ENCODE measurements at places on chromosomes 3 and 15.

GRCh38 chr15:65204931-65205660 lies 6.2 kb downstream of the CILP start:
- DNase-seq: no peak

- DNase-seq: no peak
Measured at GRCh38 chr3:107710851-107711250, 188.1 kb downstream of the BBX start.

DNA sequence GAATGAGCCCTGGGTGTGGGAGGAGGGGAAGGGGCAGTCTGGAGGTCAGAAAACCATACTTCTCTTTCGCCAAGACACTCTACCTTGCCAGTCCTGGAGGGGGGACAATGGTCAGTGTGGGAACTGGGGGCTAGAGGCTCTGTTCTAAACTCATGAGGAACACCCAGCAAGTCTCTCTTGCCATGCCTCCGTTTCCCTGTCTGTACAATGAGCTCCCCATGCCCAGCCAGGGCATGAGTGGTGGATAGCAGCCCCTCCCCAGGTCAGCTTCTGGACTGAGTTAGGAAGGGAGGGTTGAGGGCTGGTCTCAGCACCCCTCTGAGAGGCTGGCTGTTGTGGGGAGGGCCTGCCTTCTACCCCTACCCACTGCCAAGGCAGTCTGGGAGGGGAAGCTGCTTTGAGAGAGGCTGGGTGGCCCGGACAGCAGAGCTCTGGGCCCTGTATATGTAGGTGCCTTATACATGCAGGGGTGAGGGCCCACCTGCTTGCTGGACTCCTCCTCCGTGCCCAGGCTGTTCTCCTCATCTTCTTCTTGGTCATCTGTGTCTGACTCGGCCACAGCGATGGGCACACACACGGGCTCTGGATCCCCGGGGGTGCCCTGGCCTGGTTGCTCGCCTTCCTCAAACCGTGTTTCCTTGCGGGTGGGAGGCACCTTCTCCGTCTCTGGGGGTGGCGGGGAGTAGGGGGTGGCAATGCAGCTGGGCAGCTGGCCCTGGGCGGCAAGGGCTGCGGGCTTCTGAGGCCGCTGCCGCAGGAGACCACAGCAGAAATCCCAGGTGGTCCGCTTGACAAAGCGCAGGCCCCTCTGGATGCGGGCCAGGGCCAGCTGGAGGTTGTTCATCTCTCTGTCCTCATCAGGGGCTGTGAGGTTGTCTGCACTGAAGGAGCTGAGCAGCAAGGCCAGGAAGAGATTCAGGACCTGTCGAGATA lies 68.8 kb downstream of the SCN5A start:
- no peak for DNase-seq

DNA sequence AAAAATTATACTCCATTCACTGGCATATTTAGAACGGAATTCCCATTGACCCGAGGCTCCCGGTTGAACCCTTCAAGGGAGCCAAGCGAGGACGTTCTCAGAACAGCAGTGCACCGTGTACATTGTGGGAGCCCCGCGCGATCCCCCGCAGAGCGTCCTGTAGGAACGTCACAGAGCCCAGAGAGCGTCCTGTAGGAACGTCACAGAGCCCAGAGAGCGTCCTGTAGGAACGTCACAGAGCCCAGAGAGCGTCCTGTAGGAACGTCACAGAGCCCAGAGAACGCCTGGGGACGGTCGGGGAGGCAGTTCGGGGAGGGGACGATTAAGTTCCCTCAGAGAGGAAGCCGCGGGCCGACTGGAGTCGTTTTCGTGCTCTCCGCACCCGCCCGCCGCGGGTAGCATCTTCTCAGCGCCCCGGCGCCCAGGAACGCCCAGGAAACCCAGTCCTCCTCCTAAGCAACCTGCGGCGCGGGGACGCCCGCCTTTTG lies 506 bp upstream of the ATP1B3 start:
- no peak for DNase-seq

DNA sequence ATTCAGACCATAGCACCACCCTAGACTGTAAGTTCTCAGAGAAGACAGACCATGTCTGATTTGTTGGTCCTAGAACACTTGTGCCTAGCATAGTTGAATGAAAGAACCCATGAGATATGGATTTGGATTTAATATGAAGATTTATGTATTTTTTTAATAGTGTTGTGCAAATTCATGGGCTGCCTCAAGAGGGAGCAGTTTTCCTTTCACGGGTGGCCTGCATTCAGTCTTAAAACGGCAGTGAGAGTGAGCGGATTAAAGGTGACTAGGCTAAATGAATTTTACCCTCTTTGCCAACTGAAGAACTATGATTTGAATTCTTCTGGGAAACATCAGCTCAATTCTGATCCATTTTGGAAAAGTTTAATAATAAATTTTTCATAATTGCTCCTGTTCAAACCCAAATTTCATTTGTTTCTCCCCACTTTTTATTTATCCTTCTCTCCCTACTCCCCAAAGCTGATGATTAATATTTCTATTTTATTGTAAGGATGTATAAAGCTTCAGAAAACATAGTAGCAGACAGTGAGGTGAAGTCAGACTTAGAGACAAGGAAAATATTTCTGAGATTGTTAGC lies 67.3 kb downstream of the MORC1 start:
- DNase-seq: peak; percentile 2

- DNase-seq: no peak
Measured at GRCh38 chr3:3065876-3066275, 44.3 kb downstream of the IL5RA start.

- DNase-seq: no peak
Measured at GRCh38 chr3:45067486-45067885, 41.4 kb downstream of the CLEC3B start.

DNA sequence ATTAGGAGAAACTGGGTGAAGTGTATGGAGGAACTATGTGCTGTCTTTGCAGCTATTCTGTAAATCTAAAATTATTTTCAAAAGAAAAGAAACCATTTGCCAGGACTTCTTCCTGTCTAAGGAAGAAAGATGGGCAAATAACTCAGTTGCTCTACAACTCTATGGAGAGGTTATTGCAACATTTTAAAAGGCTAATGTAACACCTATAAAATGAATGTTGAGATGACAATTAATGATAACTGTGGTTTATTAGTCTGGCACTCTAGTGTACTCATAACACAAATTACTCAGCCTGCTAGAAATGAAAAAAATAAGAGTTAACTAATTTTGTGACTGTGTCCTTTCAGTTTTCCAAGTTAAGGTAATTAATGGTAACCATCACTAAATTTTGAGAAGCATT lies 32.3 kb downstream of the SLC4A7 start:
- DNase-seq: no peak

DNA sequence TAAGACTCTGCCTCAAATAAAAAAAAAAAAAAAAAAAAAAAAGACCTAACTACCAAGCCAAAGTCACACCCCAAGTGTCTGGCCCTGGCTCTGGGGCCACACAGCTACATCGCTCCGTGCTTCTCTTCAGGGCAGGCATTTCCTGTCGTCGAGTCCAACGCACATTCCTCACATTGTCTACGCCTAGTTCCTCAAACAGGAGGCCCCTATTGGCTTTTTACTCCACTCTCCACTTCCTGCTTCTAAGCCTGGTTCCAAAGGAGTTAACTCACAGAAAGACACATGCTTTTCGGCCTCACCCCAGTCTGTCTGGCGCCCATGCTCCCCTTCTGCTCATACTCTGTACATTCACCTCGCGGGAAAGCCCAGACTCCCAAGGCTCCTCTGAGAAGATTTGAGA lies 28.8 kb downstream of the KNG1 start:
- no peak for DNase-seq
